ENCODE measurements at places on chromosomes 1 and 21. TPM values are rescaled to one million over a fixed set of nuclear protein-coding genes. Genes with fewer than 3 reads are reported as not detected.

- DNase-seq, result no peak
Measured at GRCh38 chr1:36248250-36248894, 24.1 kb downstream of the THRAP3 start.

GRCh38 chr1:236659792-236660587 lies 26.3 kb upstream of the ACTN2 start:
- no peak for DNase-seq

Gene SLAMF8
- 0.45 TPM for polyA plus RNA-seq

Gene AKNAD1
- polyA plus RNA-seq, result 2.8 TPM

DNA sequence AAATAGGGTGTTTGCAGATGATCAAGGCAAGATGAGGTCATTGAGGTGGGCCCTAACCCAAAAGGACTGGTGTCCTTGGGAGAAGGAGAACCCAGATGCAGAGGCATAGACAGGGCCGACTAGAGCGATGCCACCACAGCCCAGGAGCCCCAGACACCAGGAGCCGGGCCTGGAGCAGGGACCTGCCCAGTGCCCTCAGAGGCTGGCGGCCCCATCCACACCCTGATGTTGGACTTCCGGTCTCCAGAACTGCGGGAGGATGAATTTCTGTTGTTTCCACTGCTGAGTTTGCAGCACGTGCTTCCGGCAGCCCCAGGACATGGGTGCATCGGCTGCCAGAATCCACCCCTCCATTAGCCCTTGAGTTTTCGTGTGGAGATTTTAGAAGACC lies 7.2 kb upstream of the ACTRT2 start:
- no peak for DNase-seq

Gene RCSD1
- 60.8 TPM for polyA plus RNA-seq

Gene HMGN1
- 268 TPM for polyA plus RNA-seq

- no peak for DNase-seq
Measured at GRCh38 chr1:167701510-167701909, 20.3 kb upstream of the MPZL1 start.

- no peak for DNase-seq
Measured at GRCh38 chr1:160256396-160257046, 5.8 kb downstream of the DCAF8 start.
